ENCODE measurements at places on chromosomes 1 and 21. TPM values are rescaled to one million over a fixed set of nuclear protein-coding genes. Genes with fewer than 3 reads are reported as not detected.

TYW3 gene
- total RNA-seq: 8.2 TPM

CA14 gene
- 0.48 TPM for total RNA-seq

GPR25 gene
- 0.48 TPM for total RNA-seq

FCRL1 gene
- 12.9 TPM for total RNA-seq

TMIGD3 gene
- 0.27 TPM for total RNA-seq

IL19 gene
- not detected for total RNA-seq

DNA sequence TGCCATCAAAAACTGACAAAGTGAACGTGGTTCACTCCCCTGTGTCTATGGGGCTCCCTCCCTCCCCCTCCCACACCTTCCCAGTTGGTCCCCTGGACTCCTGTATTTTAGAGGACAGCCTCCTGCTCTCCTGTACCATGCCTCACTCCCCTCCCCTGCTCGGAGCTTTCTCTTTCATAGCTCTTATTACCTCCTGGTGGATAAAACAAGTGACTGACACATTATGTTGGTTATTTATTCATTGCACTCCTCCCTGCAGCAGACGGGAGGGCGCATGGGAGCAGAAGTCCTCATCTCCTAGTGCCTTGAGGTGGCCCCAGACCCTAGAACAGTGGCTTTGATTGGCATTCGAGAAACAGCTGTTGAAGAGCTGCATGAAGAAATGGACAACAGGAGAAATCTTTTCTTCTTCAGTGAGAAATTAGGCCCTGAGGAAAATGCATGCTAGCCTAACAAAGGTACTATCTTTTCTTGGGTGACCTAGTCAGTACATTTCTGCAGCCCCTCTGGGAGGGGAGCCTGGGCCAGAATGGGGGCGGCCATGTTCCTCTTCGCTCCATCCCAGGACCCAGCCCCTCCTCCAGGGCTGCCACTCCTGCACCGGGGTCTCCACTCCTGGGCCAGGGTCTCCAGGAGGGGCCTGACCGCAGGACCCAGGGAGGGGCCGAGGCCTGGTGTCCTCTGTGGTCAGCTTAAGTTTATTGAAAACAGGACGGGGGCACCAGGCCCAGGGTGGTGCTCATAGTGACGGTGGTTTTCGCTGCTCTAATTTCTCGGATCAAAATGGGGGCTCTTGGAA, 1.2 kb upstream of the TFF1 start:
- DNase-seq: no peak

GRCh38 chr1:223331301-223331700, 32.7 kb downstream of the SUSD4 start:
- no peak for DNase-seq

DNA sequence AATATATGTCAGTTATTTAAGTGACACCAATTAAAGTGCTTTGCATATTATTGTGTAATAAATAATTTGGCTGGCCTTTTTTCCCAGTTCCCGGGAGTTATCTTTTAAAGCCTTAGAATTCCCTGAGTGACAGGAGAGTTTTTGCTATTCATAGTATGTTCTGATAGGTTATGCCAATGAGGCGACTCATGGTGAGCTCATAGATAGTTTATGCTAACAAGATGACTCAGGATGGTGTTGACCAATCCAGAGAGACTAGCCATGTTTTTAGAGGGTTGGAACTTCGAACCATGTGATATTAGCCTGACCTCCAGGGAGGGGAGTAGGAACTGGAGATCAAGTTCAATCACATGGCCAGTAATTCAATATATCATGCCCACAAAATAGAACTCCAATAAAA, 310.8 kb downstream of the USP25 start:
- DNase-seq: no peak

DNA sequence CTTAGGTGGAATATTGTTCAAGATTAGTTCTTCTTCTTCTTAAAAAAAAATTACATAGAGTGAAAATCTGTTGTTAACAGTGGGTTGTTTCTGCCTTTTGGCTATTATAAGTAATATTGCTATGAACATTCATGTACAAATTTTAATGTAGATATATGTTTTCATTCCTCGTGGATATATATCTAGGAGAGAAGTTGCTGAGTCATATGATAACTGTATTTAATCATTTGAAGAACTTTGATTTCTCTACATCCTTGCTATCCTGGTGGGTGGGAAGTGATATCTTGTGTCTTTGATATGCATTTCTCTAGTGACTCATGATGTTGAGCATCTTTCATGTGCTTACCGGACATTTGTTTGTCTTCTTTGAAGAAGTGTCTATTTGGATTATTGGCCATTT, 29.9 kb downstream of the MAST2 start:
- no peak for DNase-seq

GRCh38 chr1:44405798-44406736, 1.0 kb downstream of the RNF220 start:
- no peak for DNase-seq

DNA sequence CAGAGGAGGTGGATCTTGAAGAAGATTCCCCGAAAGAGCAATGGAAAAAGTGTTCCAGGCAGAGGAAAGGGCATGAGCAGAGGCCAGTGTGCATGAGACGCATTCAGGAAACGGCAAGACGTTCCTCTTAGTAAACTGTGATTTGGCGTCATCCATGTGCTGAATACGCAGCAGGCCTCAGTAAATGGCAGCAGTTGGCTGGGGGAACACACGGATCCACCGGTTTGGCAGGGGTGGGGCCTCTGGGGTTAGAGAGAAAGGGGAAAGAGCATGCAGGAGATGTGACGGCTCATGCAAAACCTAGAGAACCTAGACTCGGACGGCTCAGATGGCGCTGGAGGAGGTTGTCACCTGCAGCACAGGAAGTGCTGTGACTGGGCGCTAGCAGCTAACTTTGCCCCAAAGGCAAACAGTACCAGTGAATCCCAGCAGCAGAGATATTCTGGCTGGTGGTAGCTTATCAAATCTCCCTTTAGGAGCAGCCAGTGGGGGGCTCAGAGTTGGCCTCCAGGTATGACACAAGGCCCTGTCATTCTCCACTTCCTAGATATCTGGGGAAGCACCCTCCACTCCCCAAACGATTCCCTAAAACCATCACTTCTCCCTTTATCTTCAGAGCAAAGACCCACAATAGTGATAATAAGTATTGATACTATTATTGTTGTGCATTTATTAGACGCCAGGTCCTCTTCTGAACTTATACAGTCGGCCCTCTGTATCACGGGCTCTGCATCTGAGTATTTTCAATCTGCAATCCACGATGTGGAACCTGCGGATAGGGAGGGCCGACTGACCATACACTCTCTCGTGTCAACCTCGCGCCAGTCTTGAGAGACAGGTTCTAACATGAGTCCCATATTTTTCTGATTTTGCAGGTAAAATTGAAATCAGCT, 7.6 kb downstream of the LAPTM5 start:
- DNase-seq: peak; percentile 63

DNA sequence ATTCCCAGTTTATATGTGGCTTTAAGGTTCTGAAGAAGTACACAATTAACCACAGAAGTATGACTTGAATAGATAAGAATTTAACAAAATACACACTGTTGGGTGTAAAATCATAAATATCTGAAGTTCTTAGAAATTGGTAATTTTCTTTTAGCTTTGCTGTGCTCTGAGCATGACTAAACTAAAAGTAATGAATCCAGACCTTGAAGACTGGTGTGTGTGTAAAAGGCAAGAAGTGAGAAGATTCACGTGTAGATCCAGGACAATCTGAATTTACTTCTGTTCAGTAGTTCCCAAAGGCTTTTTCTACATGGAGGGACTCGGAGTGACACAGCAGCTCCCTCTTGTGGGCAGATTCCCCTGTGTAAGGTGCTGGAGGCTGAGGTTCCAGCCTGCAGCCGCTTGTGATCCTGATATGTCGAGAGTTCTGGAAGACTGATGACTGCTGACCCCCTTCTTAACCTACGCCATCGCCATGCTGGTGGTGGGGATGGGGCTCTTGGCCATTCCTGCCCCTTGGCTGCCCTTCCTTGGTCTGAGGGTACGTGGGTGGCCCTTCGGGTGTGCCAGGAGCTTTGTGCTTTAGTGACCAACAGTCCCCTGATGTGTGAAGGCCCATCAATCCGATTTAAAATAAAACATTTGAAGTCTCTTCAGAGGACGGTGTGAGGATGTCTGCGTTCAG, 62.7 kb downstream of the ADARB1 start:
- peak; percentile 88 for DNase-seq

GRCh38 chr1:23936481-23937176, 23.0 kb upstream of the PNRC2 start:
- DNase-seq: no peak

GRCh38 chr1:157773493-157774350, 3.2 kb downstream of the FCRL2 start:
- peak; percentile 67 for DNase-seq
